ENCODE measurements at places on chromosomes 6 and 20.

GRCh38 chr6:44441091-44441855 is 53.8 kb downstream of the CDC5L start:
- DNase-seq = no peak

GRCh38 chr20:54221996-54222890 is 14.4 kb downstream of the PFDN4 start:
- DNase-seq = no peak

GRCh38 chr6:55040102-55040848 is 134.0 kb upstream of the HCRTR2 start:
- DNase-seq = peak; percentile 92

GRCh38 chr20:8296536-8296935 is 164.5 kb downstream of the PLCB1 start:
- no peak for DNase-seq

DNA sequence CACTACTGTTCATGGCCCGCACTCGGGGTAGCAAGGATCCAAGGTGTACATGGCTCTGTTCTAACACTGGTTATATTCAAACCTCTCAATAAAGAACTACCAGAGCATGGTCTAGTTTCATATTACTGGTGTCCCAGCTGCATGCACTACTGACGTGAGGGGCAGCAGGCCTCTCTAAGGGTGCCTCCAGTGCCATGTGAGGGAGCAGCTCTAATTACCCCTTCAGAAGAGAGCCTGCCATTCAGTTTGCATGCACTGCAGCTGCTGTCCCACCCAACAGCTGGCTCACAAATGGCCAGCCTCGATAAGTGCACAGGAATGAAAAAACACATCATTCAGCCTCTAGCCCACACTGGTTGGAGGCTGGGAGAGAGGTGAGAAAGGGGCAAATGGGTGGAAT is 85.2 kb downstream of the SMLR1 start:
- peak; percentile 23 for DNase-seq

GRCh38 chr20:35049776-35050352 is 42.7 kb downstream of the TRPC4AP start:
- DNase-seq = peak; percentile 42

GRCh38 chr6:57248311-57248895 is 26.3 kb upstream of the RAB23 start:
- no peak for DNase-seq

- peak; percentile 0 for DNase-seq
These were observed 303.6 kb downstream of the TRDN start for GRCh38 chr6:123333000-123333756.

DNA sequence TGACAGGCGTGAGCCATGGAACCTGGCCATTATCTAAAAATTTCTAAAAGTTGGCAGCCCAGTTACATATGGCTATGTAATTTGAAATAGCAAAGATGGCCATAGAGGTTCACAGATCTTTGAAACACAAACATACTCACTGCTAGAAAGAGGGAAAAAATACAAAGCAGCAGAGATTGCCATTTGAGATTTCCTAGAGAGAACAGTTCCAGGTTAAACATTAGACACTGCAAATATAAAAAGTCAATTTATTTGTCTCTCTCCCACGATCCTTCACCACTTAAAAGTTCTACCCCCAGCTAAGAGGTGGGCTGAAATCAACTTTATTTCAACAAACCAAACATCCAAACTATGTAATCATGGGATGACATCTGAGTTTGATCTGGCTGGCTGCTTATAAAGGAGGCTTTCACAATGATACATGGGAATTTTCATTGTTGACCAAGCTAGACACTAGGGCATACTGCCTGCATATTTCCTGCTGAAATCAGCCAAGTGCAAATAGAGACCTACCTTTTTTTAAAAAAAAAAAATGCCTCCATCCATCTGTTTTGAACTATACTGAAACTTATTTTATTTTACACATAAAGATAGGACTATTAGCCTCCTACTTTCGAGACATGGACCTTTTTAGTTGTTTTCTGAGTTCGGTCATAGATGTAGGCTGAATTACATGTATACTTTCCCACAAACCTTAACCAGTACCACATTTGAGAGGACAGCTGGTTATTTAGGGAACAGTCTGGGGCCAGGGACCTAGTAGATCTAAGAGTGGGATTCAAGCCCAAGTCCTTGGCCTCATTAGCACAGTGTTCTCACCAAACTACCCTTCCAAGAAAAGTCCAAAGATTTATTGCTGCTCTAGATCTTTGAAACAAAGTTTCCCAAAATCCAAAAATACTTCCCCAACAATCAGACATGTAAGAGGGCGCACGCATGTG is 16.6 kb downstream of the DCDC2 start:
- peak; percentile 84 for DNase-seq

DNA sequence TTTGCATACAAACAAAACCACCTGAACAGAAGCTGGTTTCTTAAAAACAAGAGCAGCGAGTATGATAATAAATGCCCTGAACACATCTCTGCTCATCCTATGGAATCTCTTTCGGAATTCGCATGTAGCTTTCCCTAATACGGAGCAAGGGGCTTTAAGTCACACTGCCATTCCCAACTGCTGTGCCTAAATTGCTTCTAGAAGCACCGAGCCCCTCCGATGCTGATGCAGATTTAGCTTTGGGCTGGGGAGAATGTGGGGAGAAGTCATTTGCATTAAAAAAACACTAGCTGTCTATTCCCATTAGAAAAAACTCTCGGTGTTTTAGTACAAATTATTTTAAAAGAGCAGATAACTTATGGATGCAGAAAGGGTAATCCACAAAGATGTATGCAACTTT is 76.9 kb downstream of the CD83 start:
- no peak for DNase-seq

- DNase-seq = no peak
These were observed 142.5 kb downstream of the SLC24A3 start for GRCh38 chr20:19354950-19355349.

- no peak for DNase-seq
These were observed 79.5 kb downstream of the FYN start for GRCh38 chr6:111793711-111794111.

DNA sequence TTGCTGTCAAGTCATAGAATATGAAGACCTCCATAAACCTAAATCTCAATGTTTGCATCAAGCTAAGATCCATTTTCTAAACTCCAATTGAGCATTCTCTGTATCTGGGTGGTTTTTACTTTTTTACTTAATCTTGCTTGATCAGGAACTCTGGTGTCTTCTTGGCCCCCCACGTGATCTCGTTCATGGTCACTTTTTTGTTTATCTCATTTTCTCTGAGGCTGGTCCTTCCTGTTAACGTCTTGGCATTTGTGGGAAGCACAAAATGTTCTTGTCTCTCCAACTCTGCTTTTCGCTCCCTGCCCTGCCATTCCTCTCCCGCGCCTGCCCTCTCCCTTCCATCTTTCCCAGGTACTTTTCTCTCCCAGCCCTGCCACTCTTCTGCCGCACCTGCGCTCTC is 14.0 kb upstream of the MAPRE1 start:
- no peak for DNase-seq

- DNase-seq = peak; percentile 94
These were observed 48.6 kb downstream of the FOXO3 start for GRCh38 chr6:108609276-108609769.

GRCh38 chr20:51661609-51662178 is 106.5 kb downstream of the ATP9A start:
- peak; percentile 28 for DNase-seq

- peak; percentile 51 for DNase-seq
These were observed 38.2 kb downstream of the KIAA1755 start for GRCh38 chr20:38222231-38222922.

DNA sequence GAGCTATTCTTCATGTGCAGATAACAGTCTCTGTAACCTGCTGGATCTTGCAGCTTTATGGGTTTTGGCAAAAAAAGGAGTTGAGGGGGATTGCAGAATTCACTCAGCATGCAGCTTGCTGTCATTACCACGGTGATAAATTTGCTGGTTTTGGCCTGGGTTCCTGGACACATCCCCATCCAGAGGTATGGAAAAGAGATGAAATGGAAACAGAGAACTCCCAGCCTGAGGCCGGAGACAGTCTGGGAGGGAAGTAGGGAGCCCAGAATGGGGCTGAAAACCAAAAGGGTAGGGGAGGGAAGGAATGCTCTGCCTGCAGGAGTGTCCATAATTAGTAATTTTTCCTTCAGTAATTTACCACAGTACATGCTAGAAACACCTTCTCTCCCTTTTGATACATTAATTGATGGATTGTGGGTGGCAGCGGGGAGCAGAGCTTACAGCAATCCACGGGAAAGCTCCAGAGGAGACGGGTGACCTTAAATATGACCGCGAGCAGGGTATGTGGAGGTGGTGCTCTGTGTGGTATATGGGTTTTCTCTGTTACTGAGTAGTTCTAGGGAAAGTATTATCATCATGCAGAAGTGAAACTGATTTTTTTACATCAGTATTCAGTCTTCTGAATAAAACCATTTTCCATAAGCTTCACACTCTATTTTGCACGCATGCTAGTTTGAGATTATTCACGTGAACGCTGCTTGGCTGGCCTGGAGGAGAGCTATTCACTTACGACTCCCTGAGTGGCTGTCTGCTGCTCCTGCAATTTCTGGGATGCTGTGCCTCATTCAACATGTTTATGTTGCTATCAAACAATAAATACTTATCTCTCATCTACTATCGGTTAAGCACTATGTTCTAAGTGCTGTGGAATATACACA is 66.3 kb upstream of the KCNK16 start:
- peak; percentile 70 for DNase-seq

- DNase-seq = no peak
These were observed 252.7 kb downstream of the DHX35 start for GRCh38 chr20:39214828-39215227.

DNA sequence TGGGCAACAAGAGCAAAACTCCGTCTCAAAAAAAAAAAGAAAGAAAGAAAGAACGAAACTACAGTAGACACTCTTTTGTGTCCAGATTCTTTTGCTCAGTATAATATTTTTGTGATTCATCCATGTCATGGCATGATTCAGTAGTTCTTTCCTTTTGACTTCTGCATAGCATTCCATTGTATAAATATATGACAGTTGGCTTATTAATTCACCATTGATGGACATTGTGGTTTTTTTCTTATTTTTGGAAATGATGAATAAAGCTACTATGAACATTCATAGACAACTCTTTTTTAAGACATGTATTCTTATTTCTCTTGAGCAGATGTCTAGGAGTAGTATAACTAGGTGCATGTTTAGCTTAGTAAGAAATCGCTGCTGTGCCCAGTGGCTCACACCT is 10.3 kb upstream of the IER3 start:
- peak; percentile 88 for DNase-seq

DNA sequence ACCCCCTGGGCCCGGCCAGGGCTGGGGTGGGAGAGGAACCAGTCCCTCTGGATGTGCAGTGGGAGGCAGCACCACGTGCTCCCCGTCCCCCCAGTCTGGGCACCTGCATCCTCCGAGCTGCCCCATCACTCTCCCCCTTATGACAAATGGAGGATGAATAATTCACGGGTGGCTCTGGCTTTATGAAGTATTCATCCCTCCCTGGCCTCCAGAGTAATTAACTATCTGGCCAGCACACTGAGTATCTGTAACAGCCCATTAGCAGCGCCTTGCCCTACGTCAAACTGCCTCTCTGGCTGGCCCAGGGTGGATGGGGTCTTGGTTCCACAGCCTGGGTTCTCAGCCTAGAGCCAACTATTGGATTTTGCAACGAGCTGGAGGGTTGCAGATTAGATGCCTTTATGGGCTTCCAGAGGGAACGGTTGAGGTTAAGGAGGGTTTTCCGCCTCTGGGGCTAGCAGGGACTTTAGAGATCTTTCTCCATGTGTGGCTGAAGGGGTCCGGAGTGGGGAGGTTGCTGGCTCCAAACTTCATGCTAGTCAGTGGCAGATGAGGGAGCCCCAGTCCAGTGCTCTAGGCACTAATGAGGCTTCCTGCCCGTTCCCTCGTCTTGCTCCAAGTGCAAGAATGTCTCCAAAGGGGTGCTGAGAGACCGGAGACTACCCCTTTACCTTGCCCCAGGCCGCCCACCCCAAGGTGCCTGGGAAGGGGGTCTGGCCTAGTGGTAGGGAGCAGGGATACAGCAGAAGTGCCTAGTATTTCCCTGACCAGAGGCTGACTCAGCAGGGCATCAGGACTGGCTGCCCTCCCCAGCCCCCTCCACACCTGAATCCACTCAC is 53.5 kb upstream of the MLN start:
- DNase-seq = no peak

DNA sequence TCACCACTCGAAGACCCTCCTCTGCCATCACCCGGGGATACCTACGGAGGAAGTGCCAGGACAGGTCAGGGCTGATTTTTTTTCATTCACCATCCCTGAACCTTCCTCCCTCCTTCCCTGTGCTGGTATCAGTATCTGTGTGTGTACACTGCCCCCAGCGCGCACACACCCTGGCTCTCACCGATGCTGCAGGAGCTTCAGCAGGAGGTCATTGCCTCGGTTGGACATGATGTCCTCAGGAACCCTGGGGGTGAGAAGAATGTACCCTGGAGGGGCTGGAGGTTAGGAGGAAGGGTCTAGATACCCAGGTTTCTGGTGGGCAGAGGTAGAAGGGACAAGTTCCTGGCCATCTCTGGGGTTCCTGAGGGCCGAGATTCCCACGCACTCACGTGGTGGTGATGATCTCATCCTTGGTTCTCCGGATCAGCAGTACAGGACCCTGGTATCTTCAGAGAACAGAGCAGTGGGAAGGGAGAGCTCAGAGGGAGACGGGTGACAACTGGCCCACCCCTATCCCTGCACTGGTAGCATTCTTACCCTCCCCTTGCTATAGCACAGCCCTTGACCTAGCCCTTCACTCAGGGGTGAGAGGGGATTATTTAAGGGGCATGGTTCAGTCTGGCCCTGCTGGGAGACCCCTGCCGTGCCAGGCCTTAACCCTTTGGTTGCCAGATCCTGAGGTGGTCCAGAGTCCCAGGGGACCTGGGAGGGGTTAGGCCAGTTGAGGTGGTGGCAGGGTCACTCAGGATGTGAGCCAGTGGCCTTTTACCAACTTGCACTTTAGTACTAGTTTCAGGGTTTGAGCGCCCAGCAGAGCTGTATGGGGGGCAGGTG is 7.2 kb upstream of the LY6G5C start:
- no peak for DNase-seq

GRCh38 chr6:7528565-7528964 is 12.9 kb upstream of the DSP start:
- DNase-seq = no peak

- no peak for DNase-seq
These were observed 91.8 kb downstream of the CAP2 start for GRCh38 chr6:17485181-17485580.

DNA sequence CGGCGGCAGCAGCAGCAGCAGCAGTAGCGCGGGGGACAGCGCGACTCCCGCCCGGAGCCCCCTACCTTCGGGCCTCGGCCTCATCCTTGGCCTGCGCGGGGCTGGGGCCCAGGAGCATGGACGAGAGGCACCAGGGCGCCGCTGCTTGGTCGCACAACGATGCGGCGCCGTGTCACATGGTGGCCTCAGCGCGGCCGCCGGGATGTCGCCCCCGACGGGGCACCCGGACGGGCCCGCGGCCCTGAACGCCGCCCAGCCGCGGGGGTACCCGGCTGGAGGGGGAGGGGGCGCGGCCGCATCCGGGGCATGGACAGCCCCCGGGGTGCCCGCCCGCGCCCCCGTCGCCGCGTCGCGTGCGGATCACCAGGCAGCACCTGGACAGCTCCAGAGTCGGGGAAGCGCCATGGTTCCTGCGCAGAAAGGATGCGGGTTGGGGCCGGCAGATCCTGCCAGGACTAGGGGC is 57.1 kb downstream of the CDH22 start:
- DNase-seq = no peak

- DNase-seq = peak; percentile 4
These were observed 148.6 kb upstream of the ZFP64 start for GRCh38 chr20:52340036-52340634.
